Non-pigmented ciliary epithelial cell (primary cell): ENCODE measurements at places on chromosomes 6 and 20.

GRCh38 chr6:52074155-52074554, 13.3 kb downstream of the PKHD1 start:
- DNase-seq: no peak

- no peak for DNase-seq
Measured at GRCh38 chr6:10082385-10082784, 332.5 kb downstream of the TFAP2A start.

DNA sequence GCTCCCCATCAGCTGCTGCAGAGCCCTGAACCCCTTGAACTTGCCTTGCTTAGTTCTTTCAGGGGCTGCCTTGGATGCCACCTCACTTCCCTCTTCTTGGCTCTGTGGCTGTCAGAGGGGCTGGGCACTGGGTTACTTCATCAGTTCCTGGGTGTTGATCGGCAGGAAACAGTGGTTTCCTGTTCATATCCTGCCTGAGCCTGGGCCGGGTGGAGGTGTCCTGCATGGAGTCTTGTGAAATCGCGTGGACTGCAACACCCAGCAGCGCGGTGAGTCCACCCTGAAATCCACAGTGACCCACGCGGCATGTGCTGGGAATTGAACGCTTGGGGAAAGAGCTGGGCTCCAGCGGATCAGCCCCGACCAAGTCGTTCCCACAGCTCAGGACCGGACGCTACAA, 97.5 kb downstream of the CDH26 start:
- DNase-seq: no peak

DNA sequence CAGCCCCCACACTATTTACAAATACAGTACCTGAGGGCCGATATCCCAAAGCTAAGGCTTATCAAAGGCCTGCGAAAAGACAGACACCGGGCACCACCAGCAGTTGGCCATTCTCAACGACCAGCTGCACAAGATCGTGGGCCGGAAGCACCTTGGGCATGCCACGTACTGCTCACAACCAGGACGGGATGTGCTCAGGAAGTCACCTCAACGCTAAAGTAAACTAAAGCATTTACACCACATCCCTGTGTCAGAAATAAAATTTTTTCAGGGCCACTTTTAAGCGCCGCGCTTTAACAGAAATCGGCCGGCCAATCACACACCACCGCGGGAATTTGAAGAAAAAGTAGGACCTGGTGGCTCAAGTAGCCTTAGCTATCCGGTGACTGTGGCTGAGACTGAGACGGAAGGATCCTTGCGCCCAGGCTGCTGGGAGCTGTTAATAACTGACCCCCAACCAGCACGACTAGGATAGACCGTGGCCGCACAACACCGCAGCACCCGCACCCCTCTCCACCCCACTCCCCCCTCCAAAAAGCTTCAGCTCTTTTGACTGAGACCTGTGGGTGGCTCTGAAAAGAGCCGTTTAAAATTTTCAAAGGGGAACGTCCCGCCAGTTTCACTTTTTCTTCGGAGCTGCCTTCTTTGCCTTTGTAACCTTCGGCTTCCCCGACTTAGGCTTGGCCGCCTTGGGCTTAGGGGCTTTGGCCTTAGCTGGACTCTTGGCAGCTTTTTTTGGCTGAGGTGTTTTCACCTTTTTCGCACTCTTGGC, 131.2 kb upstream of the BTN3A2 start:
- DNase-seq: no peak

DNA sequence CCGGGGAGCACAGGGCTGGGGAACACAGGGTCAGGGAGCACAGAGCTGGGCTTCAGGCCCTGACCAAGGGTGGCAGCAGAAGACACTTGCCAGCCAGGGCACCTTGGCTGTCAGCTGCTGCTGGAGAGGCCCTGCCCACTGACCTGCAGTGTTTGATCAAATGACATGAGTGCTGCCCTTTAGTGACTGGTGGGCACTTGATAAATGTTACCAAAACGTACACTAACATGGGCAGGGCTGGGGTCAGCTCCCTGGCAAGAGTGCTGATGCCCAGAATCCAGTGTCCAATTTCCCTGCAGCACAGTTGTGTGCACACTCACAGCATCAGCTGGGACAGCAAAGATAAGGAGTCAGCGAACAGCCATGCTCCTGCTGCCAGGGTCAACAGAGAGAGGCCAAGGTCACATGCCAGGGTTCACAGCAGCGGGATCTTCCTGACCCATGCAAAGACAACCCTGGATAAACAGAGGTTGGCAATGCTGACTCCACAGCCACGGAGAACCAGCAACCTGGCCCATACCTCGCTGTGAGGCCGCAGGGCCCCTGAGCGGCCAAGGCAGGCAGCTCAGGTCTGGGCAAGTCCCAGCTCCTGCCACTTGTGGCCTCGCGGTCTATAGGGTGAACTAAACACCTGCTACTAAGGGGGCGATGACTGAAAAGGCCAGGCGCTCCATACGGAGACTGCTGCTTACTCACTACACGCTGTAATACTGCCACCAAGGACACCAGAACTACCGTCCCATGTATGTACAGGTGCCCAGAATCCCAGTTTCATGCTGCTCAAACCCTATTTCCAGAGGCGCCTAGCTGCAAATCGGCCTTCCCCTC, 46.3 kb downstream of the NINL start:
- no peak for DNase-seq
